HepG2 (cell line): ENCODE measurements at places on chromosomes 1 and 21.
A peak's percentile ranks its signal among the peaks of the same experiment; 100 is the strongest.

DNA sequence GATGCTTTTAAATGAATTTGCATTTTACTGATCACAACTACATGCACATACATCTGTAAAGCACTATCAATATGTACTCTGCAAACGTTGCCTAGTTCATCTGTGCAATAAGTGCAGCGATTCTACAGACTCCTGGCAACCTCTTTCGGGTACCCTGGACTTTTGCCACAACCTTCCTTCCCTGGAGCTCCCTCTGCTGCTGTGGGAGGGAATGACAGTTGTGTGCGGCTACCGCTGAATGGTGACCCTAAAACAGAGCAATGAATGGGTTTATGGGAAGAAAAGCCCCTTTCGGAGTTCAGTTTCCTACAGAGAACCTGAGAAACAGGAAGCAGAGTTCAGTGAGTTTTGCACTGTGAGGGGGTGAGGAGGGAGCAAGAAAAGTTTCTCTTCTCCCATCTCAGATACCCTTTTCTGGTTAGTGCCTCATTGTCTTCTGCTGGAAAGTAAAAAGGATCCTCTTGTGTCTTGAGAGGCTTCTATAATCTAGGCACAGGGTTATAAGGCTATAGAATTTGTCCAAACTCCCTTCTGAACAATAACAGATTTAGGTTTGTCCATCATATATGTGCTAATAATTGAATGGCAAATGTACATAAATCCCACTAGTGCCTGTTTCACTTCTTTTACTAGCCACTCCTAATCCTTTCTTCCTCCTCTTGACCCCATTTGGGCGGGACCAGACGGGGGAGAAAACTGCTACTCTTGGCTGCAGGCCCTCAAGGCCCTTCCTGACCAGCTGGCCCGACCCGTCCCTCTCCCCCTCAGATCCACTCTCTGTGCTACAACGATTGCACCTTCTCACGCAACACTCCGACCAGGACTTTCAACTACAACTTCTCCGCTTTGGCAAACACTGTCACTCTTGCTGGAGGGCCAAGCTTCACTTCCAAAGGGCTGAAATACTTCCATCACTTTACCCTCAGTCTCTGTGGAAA is 19.8 kb upstream of the SARS1 start:
- no peak for DNase-seq

DNA sequence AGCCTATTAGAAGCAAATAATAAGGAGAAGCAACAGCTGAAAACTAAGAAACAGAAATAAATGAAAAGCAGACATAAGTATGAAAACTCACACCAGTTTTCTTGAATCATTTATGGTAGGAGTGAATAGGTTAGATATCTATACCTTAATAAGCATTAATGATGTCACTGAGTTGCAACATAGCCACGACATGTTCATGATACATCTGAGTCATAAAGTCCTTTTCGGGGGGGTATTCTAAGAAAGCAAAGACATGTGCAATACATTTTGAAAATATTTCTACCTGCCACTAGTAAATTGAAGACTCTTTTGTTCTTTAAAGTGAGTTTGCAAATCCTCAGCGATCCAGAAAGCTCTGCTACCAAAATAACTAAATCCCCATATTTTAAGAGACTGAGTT is 7.2 kb downstream of the CD34 start:
- DNase-seq, result no peak

DNA sequence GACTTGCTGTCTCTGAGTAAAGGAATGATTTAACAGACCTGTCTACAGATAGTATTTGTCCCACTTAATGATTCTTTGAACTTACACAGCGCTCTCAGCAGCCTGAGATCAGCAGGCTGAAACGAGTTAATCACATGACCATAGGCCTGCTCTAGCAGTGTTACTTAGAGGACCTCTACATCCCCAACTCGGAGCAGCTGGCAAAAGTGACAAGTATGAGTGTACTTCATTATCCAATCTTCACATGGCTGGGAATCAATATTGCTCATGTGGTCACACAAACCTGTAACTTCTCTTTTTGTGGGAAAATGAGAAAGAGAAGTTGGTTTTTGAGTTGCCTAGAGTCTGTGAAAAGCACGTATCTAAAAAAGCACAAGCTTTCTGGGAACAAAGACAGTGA is 11.4 kb upstream of the ATP13A2 start:
- no peak for DNase-seq

DNA sequence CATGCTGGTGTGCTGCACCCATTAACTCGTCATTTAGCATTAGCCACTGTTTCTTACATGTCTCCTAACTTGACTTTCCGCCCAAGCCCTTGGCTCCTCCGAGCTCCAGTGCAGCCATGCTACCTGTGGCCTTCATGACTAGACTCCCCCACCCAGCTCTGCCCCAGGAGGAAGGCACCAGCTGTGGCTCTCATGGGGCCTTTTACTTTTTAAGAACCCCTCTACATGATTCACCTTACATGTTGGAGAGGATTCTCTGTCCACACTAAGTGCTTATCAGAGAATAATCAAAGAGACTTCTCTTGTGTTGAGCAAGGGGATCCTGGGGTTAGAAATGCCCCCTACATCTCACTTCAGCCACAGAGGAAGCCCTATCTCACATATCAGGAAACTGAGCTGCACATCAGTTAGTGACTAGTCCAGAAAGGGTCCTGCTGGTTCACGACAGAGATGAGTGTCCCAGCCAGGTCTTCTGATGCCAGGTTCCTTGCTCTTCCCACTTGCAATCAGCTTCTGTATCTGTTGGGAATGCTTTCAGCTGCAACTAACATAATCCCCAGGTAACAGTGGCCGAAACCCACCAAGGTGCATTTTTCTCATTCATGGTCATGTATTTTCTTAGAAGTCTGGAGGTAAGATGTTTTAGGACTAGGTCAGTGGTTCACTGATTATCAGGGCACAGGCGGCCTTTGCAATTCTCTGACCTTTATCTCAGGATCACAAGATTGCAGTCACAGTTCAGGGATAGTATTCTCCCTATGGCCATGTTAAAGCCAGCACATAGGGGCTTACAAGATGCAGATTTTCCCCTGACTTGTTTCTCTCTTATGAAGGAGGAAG is 45.9 kb downstream of the KLHDC7A start:
- DNase-seq, result no peak

- DNase-seq, result peak; percentile 37
Observed at GRCh38 chr1:3457910-3458883, 3.7 kb downstream of the ARHGEF16 start.

DNA sequence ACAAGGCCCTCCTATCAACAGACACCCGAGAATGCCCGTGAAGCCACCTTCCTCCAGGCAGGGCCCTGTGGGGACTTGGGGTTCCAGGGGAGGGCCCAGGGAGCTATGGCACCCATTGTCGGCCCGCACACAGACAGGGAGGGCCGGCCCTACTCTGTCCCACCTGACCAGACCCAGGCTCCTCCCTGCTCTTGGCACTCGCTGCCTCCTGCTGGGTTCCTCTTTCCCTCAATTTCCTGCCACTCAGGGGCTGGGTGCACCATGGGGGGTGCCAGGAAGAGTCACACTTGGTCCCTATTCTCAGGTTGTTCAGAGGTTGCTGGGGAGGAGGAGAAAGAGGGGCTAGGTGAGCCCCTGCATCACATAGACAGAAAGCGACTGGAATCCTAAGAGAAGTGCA is 8.0 kb upstream of the OXCT2 start:
- DNase-seq, result no peak

- DNase-seq, result no peak
Observed at GRCh38 chr1:209556162-209556690, 27.3 kb upstream of the CAMK1G start.

GRCh38 chr1:82116105-82116504 is 315.4 kb downstream of the ADGRL2 start:
- no peak for DNase-seq

- no peak for DNase-seq
Observed at GRCh38 chr1:180614730-180615129, 17.1 kb upstream of the XPR1 start.
